Stimulated activated CD4-positive, alpha-beta T cell treated with anti-CD3 and anti-CD28 coated beads, Interleukin-4, amount 100 ng/mL, for 48 hours (primary cell): ENCODE measurements at places on chromosomes 12 and 14.

DNA sequence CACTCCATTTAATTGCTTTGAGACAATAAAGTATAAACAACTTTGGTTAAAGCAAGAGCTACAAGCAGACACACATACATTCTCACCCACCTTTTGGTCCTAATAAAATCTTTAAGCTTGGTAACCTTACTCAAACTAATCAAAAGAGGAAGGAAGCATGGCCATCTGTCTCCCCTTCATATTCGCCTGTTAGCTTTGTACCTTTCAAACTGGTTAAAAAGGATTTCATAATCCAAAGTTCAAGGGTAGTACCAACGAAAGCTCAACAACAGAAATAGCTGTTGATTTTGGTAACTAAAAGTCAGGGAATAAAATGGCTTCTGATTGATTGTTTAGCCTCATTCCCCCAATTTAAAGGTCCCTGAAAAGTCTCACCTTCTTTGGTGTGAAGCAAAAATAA, 456.9 kb downstream of the BCAT1 start:
- DNase-seq = no peak

DNA sequence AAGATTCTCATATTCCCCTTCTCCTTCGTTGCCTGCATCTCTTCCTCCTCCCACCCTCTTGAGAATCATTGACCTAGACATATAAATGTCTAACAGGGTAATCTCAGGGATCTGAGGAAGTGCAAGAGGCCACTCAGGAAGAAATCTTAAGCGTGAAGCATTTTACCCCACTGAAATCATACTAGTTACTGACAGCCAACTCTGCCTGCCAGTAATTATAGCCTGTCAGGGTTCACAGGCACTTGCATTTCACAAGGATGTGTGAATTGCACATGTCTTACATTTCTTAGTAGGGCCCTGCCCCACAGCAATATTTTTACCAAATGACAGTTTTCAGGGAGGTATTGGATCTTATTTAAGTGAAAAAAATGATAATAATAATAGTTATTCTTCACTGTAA, 127.2 kb downstream of the SLC15A5 start:
- no peak for DNase-seq

DNA sequence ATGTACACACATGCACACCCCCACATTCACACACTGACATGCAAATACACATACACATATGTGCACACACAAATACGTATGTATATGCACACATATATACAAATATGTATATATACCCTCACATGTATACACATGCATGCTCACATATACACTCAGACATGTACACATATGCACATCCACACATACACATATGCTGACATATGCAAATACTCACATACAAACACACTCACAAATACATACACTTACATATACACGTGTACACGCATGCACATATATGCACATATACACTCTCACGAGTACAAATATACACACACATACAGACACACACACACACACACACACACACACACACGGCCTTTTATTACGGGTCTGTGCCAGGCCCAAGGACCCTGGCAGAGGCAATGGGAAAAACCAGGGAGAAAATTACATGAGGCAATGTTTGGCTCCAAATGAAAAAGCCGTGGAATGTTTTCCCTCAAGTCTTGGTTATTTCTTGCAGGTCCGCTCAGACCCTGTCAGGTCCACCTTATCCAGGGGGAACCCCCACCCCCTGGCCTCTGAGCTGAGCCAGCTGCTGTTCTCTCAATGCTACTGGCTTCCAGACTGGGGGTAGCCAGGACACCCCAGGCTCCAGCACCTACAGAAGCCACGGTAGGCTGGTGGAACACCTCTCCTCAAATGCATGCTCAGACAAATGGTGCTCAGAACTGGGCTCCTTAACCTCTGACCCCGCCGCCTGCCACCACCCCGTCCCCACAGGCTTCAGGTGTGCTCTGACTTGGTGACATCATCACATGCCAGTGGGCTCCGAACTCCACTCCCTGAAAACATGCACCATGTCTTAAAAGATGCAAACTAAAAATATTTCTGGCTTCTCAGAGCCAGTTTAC, 54.7 kb downstream of the BCL11B start:
- no peak for DNase-seq

DNA sequence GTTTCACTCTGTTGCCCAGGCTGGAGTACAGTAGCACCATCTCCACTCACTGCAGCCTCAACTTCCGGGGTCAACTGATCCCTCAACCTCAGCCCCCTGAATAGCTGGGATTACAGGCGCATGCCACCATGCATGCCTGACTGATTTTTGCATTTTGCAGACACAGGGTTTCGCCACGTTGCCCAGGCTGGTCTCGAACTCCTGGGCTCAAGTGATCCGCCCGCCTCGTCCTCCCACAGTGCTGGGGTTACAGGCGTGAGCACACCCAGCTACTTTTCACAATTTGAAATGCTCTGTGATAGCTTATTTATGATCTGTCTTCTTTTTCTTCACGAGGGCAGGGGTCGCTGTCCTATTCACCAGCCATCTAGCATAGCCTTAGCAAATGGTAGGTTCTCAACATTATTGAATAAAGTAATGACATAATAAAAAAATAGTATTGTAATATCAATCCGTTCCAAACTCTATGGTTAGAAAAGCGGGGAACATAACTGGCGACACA, 477 bp upstream of the DDX47 start:
- DNase-seq = no peak

- DNase-seq = no peak
These were observed at the start of gene PRIMA1 for GRCh38 chr14:93788293-93788542. TSS of gene PRIMA1 (minus strand) at chr14:93788485. CDS start at chr14:93787718, 767 bp downstream.

GRCh38 chr12:18224745-18225144, 36.6 kb upstream of the PIK3C2G start:
- DNase-seq = no peak

DNA sequence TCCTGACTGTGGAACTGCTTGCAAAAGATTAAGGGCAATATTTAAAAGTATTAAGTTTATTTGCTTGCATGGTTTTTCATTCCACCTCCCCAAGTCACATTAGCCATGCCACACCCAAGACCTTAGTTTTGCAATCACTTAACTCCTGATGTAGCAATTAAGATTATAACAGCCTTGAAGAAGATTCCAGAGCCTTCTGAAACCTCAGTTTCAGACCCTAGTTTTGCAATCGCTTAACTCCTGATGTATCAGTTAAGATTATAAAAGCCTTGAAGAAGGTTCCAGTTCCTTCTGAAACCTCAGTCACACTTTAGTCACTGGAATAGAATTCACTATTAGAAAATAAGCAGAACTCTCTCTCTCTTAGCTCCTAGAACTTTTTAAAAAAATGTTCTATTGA, 42.7 kb upstream of the DCN start:
- no peak for DNase-seq

GRCh38 chr14:90628825-90629224, 187.4 kb downstream of the TTC7B start:
- no peak for DNase-seq

GRCh38 chr14:88212691-88213090, 110.4 kb downstream of the KCNK10 start:
- no peak for DNase-seq

GRCh38 chr12:113852264-113852663, 113.9 kb downstream of the RBM19 start:
- DNase-seq = no peak

DNA sequence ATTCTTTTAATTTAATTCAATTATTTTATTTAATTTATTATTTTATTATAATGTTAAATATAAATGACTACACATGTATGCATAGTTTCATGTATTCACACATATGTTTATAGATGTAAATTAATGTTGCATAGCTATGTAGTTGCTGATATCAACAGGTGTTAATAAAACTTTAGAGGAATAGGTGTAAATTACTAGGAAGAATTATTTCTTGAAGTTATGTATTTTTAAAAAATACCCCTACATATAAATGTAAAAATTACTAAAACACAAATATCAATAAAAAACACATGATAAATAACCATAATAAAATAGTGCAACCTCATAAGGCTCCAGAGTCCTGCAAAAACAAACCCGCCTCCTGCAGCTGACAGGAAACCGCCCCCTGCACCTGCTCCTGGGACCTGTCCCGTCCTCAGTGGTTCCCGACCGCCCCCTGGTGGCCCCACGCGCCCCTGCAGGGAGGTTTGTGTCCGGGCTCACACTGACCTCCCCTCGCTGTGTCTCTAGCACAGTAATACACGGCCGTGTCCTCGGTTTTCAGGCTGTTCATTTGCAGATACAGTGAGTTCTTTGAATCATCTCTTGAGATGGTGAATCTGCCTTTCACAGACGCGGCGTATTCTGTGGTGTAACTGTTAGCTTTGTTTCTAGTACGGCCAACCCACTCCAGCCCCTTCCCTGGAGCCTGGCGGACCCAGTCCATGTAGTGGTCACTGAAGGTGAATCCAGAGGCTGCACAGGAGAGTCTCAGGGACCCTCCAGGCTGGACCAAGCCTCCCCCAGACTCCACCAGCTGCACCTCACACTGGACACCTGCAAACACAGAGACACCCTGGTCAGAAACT, 1264.0 kb downstream of the TMEM121 start:
- DNase-seq = peak; percentile 77

DNA sequence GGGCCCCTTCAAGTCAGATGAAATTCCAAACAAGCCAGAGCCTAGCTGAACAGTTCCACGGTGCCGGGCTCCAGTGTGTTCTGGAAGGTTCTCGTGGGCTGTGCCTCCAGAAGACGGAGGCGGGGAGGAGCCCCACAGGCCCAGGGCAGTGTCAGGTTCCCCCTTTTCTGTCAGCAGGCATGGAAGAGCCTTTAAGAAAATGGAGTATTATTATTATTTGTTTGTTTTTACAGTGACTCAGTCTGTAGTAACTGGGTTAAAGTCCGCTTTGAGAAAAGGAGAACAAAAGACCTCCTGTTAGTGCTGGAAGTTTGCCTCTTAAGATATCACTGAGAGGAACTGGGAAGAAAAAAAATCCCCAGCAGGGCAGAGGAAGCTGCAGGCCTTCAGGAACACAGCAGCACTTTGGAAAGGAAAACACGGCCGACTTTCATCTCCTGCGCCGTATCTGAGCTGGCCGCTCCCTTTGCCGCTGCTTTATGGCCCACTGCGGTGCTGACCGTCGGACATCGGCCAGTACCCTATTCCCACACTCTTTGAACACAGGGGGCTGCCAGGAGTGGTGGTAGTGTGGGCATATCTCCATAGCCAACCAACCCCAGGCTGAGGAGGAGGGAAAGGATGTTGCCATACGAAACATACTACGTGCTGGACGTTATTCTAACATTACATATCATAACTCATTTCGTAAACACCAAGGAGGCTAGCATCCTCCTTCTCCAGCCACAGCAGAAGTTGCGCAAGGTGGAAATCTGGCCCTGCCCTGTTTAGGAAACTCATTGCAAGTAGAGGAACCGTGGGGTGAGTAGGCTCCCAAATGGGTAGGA, 194.0 kb downstream of the ZFP36L1 start:
- no peak for DNase-seq

DNA sequence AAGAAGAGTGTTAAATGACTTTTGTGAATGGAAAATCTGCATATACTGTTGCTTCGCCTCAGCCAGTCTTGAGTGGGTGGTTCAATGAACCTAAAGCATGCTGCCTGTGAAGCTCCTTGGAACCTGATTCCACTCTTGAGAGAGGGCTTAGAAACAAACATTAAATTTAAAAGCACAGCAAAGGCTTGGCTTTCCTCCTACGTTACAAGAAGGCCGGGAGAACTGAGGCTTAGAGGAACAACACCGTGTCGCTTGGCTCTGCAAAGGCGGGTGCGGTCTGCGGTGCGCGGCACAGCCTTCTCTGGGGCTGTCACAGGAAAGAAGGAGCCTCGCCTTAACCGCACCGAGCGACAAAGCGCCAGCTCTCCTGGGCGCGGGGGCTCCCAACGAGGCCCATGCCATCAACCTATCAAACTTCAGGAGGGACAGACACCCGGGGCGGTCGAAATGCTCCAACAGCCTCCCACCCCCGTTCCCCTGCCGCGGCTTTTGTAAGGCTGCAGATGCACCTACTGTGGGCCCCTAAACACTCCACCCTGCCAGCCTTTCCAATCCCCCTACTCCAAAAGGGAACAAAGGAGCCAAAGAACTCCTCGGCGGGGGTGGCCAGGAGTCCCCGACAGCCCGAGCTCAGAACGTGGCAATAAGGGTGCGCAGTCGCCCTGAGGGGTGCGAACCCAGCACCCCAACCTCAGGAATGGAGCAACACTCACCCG, 729 bp downstream of the OSBPL8 start:
- peak; percentile 73 for DNase-seq

- no peak for DNase-seq
These were observed 33.4 kb upstream of the TMTC1 start for GRCh38 chr12:29816874-29817725.

GRCh38 chr12:115763376-115763775, 514.1 kb downstream of the MED13L start:
- DNase-seq = no peak

DNA sequence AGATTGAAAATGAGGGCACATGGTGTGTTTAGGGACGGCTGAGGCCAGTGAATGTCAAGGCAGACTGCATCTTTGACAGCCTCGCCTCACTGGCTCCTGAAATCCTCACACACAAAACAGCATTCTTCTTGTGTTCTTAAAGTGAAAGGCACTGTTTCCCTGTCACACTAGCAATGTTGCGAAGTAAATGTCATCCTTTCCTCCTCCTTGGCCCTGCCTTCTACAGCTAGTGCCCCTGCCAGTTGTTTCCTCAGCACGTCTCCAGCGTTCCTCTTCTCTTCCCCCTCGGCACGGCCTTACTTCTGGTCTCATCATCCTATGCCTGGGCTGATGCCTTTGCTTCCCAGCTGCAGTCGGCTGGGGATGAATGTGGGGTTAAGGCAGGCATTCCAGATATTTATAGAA, 129.4 kb upstream of the DNM1L start:
- no peak for DNase-seq

DNA sequence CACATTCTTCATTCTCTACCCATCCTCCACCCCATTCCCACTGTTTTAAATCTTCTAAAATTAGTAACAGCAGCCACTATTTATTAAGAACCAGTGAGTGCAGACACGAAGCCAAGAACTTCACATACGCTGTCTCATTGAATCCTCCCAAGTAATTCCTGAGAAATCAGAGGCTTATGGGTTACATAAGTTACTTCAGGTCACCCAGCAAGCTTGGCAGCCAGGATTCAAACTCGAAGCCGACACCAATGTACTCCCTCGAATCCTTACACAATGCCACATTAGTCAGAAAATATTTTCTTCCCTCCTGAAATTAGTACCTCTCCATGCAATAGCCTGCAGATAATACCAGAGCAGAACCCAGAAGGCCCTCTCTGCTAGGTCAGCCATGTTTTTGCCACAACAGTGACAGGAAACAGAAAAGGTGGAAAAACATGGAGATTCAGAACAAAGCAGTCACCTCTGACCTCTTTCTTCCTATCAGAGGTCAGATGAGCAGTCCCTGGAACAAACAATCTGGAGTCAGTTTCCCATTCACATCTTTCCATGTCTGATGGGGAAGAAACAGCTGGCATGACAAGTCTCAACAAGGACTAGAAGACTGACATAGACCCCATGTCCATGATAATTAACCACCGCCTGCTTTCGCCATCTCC, 16.4 kb downstream of the NID2 start:
- DNase-seq = no peak

- no peak for DNase-seq
These were observed 177.2 kb upstream of the RASSF8 start for GRCh38 chr12:25781232-25781631.

GRCh38 chr12:117733549-117733805, 235.3 kb downstream of the KSR2 start:
- DNase-seq = no peak
